ENCODE measurements at places on chromosomes 4 and X.

- no peak for DNase-seq
These were observed 116.4 kb downstream of the PPP3CA start for GRCh38 chr4:101230801-101231426.

GRCh38 chrX:124216396-124217115 is 115.9 kb upstream of the TEX13D start:
- DNase-seq: no peak

DNA sequence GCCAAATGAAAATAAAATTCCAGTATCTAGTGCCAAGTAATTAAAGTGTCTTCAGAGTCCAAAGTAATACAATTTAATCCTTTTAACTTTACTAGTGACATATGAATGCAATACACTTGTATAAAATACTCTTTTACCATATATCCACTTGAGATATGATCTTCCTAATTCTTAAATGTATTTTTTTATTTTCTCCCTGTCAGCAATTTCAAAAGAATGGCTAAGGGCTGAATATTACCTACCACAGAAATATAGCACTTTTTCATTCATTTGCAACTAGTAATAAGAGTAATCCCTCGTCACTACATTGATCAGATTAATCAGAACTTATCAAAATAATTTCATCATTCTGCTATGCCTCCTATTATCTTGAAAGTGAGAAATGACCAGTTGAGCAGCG is 10.1 kb upstream of the TBX22 start:
- DNase-seq: no peak

- peak; percentile 65 for DNase-seq
These were observed at the start of gene DAPP1 for GRCh38 chr4:99816545-99817308. DAPP1 (plus strand) TSS chr4:99816827; CDS start chr4:99816914, 87 bp downstream.

DNA sequence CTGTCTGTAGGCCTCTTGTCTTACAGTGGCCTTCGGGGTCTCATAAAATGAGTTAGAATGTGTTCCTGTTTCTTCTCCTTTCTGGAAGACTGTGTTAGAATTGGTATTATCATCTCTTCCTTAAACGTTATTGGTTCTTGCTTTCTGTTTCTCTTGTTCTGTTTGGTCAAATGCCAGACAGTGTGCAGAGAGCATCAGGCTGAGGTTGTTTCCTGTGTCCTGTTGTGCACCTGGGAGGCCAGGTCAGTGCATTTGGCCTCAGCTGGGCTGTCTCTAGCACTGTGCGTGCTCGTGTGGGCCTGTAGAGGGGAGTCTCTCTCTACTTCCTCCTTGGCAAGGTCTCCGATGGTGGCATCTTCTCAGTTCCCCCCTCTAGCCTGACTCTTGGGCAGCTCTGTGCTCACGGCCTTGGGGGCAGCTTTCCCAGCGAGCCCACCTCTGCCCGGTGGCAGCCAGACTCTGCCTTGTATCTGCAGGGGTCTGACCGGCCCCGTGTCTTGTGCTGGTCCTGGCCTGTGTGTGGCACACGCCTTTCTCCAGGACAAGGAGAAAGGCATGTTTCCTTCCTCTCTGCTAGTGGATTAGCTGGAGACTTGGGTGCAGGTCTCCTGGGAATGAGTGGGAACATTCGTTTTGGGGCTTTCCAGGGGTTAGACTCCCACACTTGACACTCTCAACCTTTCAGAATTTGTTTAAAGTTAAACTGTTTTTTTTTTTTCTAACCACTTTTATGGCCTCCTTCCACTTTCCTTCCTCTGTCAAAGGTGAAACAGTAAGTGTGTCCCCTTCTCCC is 62.3 kb downstream of the FAM193A start:
- DNase-seq: no peak

DNA sequence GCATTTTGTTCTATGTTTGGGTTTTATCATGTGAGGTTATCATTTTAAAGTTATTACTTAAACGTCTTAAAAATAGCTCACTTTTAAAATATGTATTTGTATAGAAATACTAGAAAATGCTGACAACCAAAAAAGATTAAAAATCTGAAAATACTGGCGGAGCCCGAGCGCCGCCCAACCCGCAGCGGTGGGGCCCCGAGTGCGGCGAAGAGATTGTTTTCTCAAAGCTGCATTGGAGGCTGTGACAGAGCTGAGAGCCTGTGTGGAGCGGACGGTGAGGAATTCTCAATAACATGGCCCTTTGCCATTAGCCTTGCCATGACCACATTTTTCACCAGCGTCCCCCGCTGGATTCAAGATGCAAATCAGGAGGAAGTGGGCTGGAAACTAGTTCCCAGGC is 255.4 kb downstream of the NKX6-1 start:
- no peak for DNase-seq

GRCh38 chr4:17494258-17495190 is 17.4 kb downstream of the QDPR start:
- DNase-seq: no peak

- no peak for DNase-seq
These were observed 1812.1 kb upstream of the ADGRL3 start for GRCh38 chr4:59387759-59388758.

- DNase-seq: no peak
These were observed 29.9 kb downstream of the CLRN2 start for GRCh38 chr4:17544831-17545234.

DNA sequence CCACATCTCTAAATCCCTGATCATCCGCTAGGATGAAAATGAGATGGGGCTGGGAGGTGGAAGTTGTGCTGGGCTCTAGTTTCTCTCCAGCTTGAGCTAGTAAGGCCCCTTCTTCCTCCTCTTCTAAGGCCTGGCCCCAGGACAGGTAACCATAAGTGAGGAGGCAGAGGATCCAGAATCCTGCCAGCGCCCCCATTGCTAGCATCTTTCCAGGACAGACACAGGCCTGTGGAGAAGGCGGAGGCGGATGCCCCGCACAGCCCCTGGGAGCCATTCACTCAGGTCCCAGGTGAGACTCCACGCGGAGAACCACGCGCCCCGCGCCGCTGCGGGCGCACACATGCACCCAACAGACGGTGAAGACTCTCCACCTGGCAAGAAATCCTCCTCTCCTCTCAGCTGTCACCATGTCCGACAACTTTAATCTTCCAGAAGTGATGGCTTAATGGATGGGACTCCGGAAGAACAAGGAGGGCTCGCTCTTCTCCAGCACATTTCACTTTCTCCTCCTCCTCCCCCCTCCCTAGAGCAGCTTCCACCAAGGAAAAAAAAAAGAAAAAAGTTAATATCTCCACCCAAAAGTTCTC is 793 bp downstream of the ARSJ start:
- DNase-seq: no peak

DNA sequence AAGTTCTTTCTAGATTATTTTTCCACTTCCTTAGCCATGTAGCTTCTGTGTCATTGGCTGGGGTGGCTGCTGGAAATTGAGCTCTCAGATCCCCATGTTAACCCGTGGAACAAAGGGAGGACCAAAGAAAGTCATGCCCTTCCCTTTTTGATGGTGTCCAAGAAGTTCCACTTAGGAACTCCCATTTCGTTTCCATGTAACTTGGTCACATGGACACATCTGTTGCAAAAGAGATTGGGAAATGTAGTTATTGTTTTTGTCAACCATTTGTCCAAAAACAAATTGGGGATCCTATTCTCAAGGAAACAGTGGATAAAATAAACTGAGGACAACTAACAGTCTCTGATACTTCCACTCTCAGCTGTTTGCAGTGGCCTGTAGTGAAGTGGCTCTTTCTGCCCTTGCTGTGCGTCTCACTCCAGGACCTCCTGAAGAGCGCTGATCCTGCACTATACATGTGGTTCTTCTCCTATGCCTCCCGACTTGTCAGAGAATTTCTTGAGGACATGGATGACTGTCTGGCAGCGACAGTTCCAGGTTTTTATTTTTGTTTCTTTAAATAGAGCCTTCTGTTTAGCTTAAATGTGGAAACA is 125.3 kb upstream of the LNX1 start:
- no peak for DNase-seq

- no peak for DNase-seq
These were observed 8.2 kb downstream of the DCAF8L2 start for GRCh38 chrX:27598312-27598711.

GRCh38 chrX:15903186-15903681 is 48.6 kb upstream of the AP1S2 start:
- DNase-seq: no peak

GRCh38 chr4:173420324-173420752 is 21.4 kb upstream of the SCRG1 start:
- DNase-seq: no peak

DNA sequence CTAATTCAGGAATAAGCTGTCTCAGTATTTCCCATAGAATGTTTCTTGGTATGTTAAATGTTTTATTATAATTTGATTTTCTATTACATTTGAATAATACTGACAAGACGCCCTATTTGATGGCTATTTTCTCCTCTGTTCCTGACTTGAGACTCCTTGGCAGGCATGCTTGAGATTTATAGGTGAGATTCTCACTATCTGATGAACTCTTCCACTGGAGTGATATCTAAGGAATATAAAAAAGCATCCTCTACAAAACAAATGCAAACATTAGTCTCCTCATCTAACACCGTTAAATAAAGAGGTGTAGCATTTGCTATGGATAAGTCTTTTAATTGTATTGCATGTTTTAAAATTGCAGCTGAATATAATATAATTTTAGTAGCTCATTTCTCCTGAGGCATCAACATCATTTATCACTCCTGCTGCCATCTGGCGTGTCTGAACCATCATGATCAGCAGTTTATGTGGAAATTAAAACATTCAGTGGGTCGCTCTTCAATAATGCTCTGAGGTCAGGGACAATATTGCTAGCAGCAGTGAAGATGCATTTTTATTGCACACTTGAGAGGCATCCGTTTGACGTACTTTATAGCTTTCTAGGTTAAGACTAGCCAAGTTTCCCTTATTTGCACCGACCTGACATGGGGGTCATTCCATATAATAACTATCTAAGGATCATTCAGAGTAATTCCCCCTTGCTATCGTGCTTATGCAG is 210.4 kb upstream of the GALNTL6 start:
- no peak for DNase-seq

- DNase-seq: no peak
These were observed 160.8 kb downstream of the FBXO8 start for GRCh38 chr4:174122705-174123104.

- peak; percentile 28 for DNase-seq
These were observed 103.5 kb downstream of the LDB2 start for GRCh38 chr4:16794816-16795445.

All from stimulated activated CD4-positive, alpha-beta T cell treated with anti-CD3 and anti-CD28 coated beads, Interleukin-15, amount 100 ng/mL, for 48 hours (primary cell).